ENCODE measurements at places on chromosomes 7 and 10. TPM values are rescaled to one million over a fixed set of nuclear protein-coding genes. Genes with fewer than 3 reads are reported as not detected.

The SPDYE1 gene
- total RNA-seq = not detected

The ANKRD22 gene
- total RNA-seq = not detected

The SAP25 gene
- 4.4 TPM for total RNA-seq

The LIPM gene
- total RNA-seq = not detected

All from activated naive CD8-positive, alpha-beta T cell treated with anti-CD3 and anti-CD28 coated beads for 36 hours (primary cell).